GM23338 (cell line): ENCODE measurements at places on chromosomes 2 and 18.

GRCh38 chr2:10305715-10306114, 3.0 kb downstream of the HPCAL1 start:
- no peak overlapping the region for H3K27ac ChIP-seq
- no peaks in the 10 kb centered on the region for H3K36me3 ChIP-seq
- H3K4me1 ChIP-seq: peaks cover 11% of the 10 kb centered on the region; the same call in 1 of the 2 replicates
- no peak overlapping the region for H3K4me3 ChIP-seq

DNA sequence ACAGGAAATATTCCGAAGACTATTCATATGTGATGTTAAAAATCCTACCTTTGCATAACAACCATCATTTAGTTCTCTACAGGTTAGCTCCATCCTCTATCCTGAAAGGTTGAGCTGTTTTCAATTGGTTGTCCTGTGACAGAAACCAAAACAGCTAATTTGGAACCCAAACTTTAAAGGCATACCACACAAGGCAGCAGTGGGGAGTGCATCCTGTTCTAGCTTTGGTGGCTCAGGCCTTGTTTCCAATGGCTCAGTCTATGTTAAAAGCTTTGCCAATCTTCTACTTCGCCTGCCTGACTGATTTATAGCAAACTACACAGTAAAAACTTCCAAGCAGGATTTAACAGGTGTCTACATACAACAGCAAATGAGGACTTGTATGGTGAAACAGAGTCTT, 3.2 kb downstream of the CD226 start:
- no peaks in the 10 kb centered on the region for H3K27me3 ChIP-seq
- H3K4me3 ChIP-seq: no peak overlapping the region
- H3K27ac ChIP-seq: no peak overlapping the region
- H3K4me1 ChIP-seq: peaks cover 9% of the 10 kb centered on the region

DNA sequence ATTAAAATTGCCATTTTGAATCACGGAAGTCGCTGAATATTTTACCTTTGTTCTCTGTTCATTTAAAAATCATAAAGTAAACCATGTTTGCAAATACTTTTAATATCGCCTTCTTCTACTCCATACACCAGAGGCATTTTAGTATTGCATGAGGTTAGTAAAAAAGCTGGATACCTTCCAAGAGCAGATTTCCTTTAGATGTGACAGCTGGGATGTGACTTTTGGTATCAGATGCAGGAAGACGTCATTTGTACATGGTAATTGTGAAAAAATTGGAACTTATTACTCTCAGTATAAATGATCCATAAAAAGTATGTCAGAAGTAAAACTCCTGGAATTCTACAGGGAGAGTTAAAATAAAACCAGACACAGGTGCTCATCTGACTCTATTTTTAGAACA, 89.5 kb downstream of the SLC4A10 start:
- no peak for DNase-seq
- no peak overlapping the region for H3K4me3 ChIP-seq
- no peak overlapping the region for H3K27ac ChIP-seq
- H3K27me3 ChIP-seq: no peaks in the 10 kb centered on the region

DNA sequence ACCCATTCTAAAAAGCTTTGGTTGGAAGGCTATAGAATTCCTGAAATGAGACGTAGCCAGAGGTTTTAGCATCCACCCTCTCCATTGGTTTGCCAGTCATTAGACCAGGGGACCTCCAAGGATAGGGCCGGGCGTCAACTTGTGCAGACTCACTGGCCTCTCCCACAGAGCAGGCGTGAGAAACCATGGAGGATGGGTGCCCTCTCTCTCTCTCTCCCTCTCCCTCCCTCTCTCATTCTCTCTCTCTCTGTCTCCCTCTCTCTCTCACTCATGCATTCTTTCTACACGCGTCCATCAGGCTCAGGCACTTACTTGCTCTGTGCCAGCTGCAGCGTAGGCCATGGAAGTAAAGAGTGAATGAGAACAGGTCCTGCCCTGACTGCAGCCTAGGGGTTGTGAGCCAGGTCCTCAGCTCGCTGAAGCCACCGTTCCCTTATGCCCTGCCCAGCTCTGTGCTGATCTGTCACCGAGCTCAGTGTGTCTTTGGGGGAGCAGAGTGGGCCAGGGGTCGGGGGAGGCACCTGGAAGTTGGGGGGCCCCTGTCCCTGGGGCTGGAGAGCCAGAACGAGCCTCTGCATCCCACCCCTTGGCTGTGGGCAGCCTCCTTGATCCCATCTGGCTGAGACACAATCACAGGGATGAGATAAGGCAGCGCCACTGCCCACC, 304.4 kb upstream of the HS6ST1 start:
- H3K4me1 ChIP-seq: no peaks in the 10 kb centered on the region
- no peaks in the 10 kb centered on the region for H3K27me3 ChIP-seq
- H3K27ac ChIP-seq: no peak overlapping the region
- DNase-seq: no peak
- H3K4me3 ChIP-seq: no peak overlapping the region

- H3K27ac ChIP-seq: no peak overlapping the region
- H3K4me1 ChIP-seq: peaks cover 14% of the 10 kb centered on the region
- H3K36me3 ChIP-seq: no peaks in the 10 kb centered on the region
- DNase-seq: no peak
- no peak overlapping the region for H3K4me3 ChIP-seq
Observed at GRCh38 chr2:209523041-209523740, 99.3 kb downstream of the MAP2 start.

DNA sequence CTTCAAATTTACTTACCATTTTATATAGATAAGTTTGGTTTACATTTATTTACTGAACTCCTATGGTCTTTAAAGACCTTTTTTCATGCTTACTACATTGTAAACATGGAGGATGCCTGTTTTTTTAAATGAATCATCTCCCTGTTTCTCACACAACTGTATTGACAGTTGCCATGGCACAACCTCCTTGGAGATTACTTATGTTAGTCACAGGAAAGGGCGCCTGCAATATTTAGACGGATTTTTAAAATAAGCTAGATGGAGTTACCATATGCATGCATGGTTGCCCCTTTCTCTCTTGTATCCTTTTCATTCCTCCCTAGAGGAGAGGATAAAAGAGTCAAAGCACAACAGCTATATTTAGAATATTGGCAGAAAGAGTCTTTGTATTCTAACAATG, 34.8 kb upstream of the CCDC102B start:
- H3K27ac ChIP-seq: no peak overlapping the region
- H3K27me3 ChIP-seq: no peaks in the 10 kb centered on the region
- no peaks in the 10 kb centered on the region for H3K4me1 ChIP-seq
- H3K36me3 ChIP-seq: peaks cover 9% of the 10 kb centered on the region; the same call in 1 of the 2 replicates
- H3K4me3 ChIP-seq: no peak overlapping the region
